ENCODE measurements at places on chromosomes 7 and 10. TPM values are rescaled to one million over a fixed set of nuclear protein-coding genes. Genes with fewer than 3 reads are reported as not detected.
A peak's percentile ranks its signal among the peaks of the same experiment; 100 is the strongest.

- H3K36me3 ChIP-seq = no peaks in the 10 kb centered on the region
- no peak for DNase-seq
- H3K27ac ChIP-seq = peak overlapping the region; percentile 82
- peaks cover 13% of the 10 kb centered on the region for H3K4me1 ChIP-seq
Measured at GRCh38 chr7:92717623-92717992, 118.8 kb downstream of the CDK6 start.

- no peaks in the 10 kb centered on the region for H3K36me3 ChIP-seq
- peak overlapping the region; percentile 50 for H3K27ac ChIP-seq
- H3K4me3 ChIP-seq = no peak overlapping the region
- DNase-seq = peak; percentile 53
Measured at GRCh38 chr7:50262916-50263690, 41.4 kb upstream of the IKZF1 start.

- H3K27me3 ChIP-seq = no peaks in the 10 kb centered on the region
- DNase-seq = no peak
- no peak overlapping the region for H3K4me3 ChIP-seq
- H3K27ac ChIP-seq = no peak overlapping the region
- no peaks in the 10 kb centered on the region for H3K4me1 ChIP-seq
- H3K36me3 ChIP-seq = no peaks in the 10 kb centered on the region
Measured at GRCh38 chr7:111071556-111071955, 19.4 kb upstream of the LRRN3 start.

- H3K4me1 ChIP-seq = no peaks in the 10 kb centered on the region
- H3K4me3 ChIP-seq = no peak overlapping the region
- H3K27ac ChIP-seq = no peak overlapping the region
- H3K36me3 ChIP-seq = no peaks in the 10 kb centered on the region
- DNase-seq = no peak
- no peaks in the 10 kb centered on the region for H3K27me3 ChIP-seq
Measured at GRCh38 chr10:106775127-106775526, 389.4 kb downstream of the SORCS1 start.

GRCh38 chr7:33874943-33875342 is 30.4 kb upstream of the BMPER start:
- H3K4me1 ChIP-seq = no peaks in the 10 kb centered on the region
- no peak for DNase-seq
- no peaks in the 10 kb centered on the region for H3K36me3 ChIP-seq
- H3K4me3 ChIP-seq = no peak overlapping the region
- no peaks in the 10 kb centered on the region for H3K27me3 ChIP-seq
- H3K27ac ChIP-seq = no peak overlapping the region

DNA sequence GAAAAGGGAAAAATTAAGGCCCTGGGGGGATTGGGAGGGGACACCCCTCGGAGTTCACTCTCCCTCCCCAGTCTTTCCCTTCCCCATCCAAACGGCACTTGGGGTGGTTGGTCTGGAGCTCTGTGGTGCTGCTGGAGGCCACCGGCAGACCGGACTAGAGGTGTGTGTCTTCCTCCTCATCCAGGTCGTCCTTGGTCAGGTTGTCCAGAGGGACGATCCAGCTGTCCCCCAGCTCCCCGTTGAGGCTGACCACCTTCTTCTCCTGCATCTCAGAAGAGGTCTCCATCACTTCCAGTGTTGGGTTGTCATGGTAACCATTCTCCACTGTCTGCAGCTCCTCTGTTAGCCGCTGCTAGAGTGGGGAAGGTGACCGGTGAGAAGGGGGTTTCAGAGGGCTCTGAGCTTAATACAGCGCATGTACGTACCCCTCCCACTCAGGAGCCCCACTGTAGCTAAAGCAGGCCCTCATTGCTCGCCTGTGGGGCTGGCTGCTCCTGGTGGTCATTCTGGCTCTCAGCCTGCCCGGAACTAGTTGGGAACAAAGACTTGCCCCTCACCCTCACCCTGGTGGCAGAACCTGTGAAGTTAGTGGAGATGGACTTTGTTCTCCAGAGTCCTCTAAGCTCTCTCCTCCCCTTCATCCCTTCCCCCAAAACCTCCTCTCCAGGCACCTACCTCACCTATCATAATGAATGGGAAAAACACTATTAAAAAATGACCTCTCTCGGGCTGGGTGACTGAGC is 52.1 kb downstream of the PODXL start:
- peaks cover 14% of the 10 kb centered on the region for H3K4me1 ChIP-seq
- no peaks in the 10 kb centered on the region for H3K27me3 ChIP-seq
- no peak for DNase-seq
- H3K36me3 ChIP-seq = no peaks in the 10 kb centered on the region
- H3K4me3 ChIP-seq = no peak overlapping the region

- H3K27me3 ChIP-seq = no peaks in the 10 kb centered on the region
- H3K4me3 ChIP-seq = no peak overlapping the region
- H3K36me3 ChIP-seq = no peaks in the 10 kb centered on the region
- no peak overlapping the region for H3K27ac ChIP-seq
Measured at GRCh38 chr7:20153567-20153966, 63.6 kb downstream of the MACC1 start.

DNA sequence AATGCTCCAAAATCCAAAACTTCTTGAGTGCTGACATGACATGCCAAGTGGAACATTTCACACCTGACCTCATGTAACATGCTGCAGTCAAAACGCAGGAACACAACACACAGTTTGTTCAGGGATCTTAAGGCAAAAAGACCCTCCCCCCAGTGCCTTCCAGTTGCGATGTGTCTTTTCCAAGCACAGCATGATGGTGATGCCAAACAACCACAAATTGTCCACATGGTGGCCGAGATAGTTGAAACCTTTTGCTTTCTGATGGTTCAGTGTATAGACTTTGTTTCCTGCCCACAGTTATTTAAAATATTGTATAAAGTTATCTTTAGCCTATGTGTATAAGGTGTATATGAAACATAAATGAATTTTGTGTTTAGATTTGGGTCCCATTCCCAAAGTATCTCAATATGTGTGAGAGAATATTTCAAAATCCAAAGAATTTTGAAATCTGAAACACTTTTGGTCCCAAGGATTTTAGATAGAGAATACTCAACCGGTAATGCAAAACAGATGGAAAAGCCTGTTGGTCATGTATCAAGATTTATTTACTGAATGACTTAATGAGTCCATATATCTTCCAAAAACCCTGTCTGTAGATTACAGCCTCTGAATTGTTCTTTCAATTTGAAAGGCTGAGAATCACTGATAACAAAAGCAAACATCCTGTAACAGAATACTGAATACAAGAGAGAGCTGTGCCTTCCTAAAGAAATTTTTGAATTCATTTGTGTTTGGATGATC is 93.4 kb upstream of the OIT3 start:
- no peaks in the 10 kb centered on the region for H3K4me1 ChIP-seq
- no peaks in the 10 kb centered on the region for H3K27me3 ChIP-seq
- no peaks in the 10 kb centered on the region for H3K36me3 ChIP-seq
- H3K4me3 ChIP-seq = no peak overlapping the region

- peaks cover 43% of the 10 kb centered on the region for H3K4me1 ChIP-seq
- H3K27me3 ChIP-seq = no peaks in the 10 kb centered on the region
- peak; percentile 76 for DNase-seq
Measured at GRCh38 chr7:1532456-1533254, 2.2 kb downstream of the MAFK start.

- no peaks in the 10 kb centered on the region for H3K4me1 ChIP-seq
- no peaks in the 10 kb centered on the region for H3K36me3 ChIP-seq
- DNase-seq = no peak
- no peaks in the 10 kb centered on the region for H3K27me3 ChIP-seq
- no peak overlapping the region for H3K27ac ChIP-seq
- H3K4me3 ChIP-seq = no peak overlapping the region
Measured at GRCh38 chr7:47513741-47514241, 68.1 kb downstream of the TNS3 start.

DNA sequence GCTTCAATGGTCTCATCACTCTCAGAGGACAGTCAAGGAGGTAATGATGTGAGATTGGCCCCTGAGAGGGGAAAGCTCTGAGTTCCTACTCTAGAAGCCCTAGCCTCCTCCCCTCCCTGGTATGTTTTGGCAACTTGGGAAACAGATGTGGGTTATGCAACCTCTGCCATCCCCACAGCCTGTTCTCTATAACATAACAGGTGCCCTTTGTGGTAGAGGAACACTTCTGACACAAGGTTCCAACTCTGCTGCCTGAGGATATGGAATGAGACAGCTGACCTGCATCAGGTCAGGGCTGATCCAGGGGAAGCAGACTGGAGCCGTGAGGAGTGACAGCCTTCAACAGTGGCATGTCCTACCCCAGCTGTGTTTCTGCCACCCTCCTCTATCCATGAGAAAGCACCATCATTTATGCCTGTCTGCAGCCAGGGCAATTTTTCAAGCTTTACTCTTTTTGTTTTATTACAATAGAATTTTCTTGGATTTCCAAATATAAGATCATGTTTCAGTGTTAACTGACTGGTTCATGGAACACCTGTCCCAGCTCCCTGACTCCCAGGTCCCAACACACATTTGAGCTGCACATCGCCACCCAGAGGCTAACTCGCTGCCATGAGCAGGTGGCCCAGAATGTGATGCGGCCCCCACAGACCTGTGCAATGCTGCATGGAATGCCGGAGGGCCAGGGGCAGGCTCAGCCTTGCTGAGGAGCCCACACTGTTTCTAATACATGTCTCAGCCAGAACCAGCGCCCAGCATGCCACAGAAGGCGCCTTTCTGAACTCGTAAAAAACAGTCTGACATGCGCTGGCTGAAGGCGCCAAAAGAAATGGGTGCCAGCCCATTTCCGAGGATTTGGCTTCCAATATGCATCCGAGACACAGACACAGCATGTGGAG is 124.8 kb upstream of the CHST15 start:
- no peak overlapping the region for H3K4me3 ChIP-seq
- no peak overlapping the region for H3K27ac ChIP-seq
- DNase-seq = no peak
- H3K4me1 ChIP-seq = peaks cover 24% of the 10 kb centered on the region
- no peaks in the 10 kb centered on the region for H3K27me3 ChIP-seq

- no peak for DNase-seq
- no peak overlapping the region for H3K27ac ChIP-seq
- peaks cover 8% of the 10 kb centered on the region for H3K4me1 ChIP-seq
- H3K36me3 ChIP-seq = no peaks in the 10 kb centered on the region
- no peaks in the 10 kb centered on the region for H3K27me3 ChIP-seq
Measured at GRCh38 chr10:89388806-89389205, 3.6 kb upstream of the IFIT1 start.

DNA sequence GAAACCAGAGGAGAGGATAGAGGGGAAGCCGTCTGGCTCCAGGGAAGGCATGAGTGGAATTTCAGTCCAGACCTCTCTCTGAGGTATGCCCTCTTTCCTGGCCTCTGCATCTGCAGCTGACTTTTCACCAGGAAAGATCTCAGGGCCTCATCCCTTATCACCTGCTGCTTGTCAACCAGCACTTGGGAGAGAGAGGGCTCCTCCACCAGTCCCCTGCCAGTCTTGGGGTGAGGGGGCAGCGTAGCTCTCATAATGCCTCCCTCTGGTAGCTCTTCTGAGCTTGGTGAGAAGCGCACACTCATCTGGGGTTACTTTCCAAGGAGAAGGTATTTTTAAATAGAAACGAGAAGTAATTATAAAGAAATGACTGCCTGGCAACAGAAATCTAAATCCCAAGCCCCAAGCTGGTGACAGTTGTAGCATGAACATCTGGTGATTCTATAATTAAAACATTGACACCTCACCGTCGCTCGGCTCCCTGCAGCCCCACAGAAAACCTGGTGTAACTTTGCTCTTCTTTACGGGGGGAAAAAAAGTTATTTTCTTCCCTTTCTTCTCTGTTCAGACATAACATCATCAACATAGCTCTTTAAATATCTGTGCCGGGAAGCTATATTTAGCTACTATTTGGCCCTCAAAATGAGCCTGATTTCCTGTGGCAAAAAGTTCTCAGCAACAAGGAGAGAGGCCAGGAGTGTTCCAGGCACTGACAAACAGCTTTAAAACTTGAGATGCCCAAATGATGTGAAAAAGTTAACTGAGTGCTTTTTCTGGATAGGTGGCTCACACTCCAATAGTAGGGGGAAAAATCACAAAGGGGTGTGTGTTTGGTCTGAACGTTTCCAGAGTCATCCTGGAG is 26.9 kb downstream of the HIP1 start:
- H3K27me3 ChIP-seq = no peaks in the 10 kb centered on the region
- H3K4me3 ChIP-seq = no peak overlapping the region
- no peak for DNase-seq
- no peaks in the 10 kb centered on the region for H3K36me3 ChIP-seq
- no peak overlapping the region for H3K27ac ChIP-seq

- no peak overlapping the region for H3K27ac ChIP-seq
- H3K36me3 ChIP-seq = no peaks in the 10 kb centered on the region
- no peaks in the 10 kb centered on the region for H3K4me1 ChIP-seq
- no peaks in the 10 kb centered on the region for H3K27me3 ChIP-seq
- no peak overlapping the region for H3K4me3 ChIP-seq
Measured at GRCh38 chr10:42980553-42981357, 96.1 kb upstream of the RET start.

GRCh38 chr7:155298288-155298833 is 683 bp downstream of the INSIG1 start:
- H3K4me3 ChIP-seq = peak overlapping the region; percentile 58
- no peaks in the 10 kb centered on the region for H3K27me3 ChIP-seq
- peaks cover 34% of the 10 kb centered on the region for H3K4me1 ChIP-seq
- peak; percentile 52 for DNase-seq
- peak overlapping the region; percentile 94 for H3K27ac ChIP-seq

Gene HABP2
- not detected for total RNA-seq

Gene GPNMB
- not detected for total RNA-seq

Gene CABCOCO1
- not detected for total RNA-seq

Gene TYW1B
- total RNA-seq = 7.2 TPM

Gene EPHB4
- 1.5 TPM for total RNA-seq

Gene CFAP43
- not detected for total RNA-seq
